ENCODE measurements at places on chromosomes 1 and 21.

DNA sequence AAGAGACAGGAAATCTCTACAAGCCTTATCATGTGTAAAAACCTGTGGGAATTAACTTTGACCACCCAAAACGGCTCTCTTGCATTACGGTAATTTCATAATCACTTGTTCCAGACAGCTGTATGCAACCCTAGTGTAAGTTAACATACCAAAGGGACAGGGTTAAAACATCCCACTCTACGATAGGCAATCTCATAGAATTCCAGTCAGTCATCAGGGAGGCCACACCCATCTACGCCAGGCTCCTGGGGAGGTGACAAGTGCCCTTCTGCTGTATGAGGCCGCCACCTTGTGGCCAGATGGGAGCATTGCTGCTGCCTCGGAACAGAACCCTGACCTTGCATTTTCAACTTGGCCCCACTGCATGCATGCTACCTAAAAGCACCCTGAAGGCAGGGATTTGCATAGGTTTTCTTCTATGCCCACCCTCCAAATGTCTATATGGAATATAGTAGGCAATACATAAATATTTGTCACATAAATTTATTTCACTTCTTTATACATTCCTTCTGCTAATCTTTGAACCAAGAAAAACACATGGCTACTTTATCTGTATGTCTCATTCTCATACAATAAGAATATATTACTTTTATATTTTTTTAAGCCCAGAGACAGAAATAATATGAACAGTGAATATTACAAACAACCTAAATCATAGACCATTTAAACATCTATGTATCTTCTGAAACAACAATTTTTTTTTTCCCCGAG, 12.6 kb downstream of the HSF2BP start:
- peak; percentile 89 for DNase-seq

DNA sequence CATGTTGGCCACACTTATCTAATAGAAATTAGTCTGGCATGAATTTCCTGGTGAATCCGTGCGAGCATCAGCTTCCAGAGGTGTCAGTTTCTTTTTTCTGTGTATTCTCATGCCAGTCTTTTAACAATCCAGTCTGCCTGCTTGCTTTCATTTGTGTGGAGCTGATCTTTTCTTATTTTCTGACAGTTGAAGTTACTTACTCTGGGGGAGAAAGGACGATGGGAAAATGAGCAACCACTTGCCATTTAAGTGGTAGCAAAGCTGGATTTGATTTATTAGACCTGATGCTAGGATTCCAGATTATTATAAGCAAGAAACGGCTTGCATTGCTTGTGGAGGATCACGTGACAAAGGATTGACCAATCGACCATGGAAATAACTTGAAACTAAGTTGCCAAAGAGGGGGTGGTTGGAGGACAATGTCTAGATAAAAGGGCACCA, 24.3 kb upstream of the APP start:
- no peak for DNase-seq

DNA sequence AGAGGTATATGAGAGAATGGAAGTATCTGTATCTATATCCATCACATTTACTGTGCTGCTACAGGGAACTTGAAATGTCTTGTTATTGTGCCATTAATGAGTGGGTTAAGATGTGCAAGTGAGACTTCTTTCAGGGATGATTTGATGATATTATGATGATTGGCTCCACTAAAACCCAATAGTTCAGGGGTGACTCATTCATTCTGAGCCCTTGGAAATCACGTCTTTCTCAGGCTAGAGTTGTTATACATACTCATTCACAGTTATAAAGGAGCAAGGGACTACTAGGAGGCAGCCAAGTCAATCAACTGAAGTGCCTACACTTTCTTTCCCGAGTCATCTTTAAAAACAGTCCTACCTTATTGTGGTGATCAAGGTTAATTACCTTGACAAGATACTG, 1109.8 kb upstream of the B3GALT2 start:
- DNase-seq, result no peak

- no peak for DNase-seq
Observed at GRCh38 chr21:46005481-46005881, 23.9 kb downstream of the COL6A1 start.

DNA sequence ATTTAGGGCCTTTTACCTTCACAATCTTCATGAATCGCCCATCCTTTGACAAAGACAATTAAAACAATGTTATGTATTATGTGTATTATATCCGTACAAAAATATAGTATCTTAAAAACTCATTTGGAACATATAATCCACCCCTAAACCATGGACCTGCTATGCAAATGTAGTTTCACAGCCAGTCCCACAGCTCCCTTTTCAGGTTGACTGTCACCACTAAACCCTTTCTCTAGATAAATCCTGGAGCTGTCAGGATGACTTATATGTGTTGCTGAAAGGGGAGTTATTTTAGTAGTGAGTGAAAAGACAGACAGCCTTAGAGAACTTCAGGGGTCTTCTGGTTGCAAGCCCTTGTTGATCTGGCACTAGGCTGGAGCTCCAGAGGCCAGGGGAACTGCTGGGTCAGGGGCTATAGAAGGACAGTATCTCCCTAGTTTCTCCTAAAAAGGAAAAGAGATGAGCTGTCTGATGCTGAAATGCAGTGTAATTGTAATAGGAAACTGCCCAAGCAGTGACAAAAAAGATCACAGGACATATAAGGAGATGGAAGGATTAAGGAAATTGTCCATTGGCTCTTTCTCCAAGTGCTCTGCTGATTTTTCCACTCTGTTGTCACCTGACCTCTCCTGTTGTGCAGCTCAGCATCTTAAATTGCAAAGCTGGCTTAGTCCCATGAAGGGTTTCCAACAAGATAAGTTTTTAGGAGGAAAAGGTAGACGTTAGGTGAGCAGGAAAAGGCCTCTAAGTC, 127.7 kb downstream of the S1PR1 start:
- DNase-seq, result no peak

DNA sequence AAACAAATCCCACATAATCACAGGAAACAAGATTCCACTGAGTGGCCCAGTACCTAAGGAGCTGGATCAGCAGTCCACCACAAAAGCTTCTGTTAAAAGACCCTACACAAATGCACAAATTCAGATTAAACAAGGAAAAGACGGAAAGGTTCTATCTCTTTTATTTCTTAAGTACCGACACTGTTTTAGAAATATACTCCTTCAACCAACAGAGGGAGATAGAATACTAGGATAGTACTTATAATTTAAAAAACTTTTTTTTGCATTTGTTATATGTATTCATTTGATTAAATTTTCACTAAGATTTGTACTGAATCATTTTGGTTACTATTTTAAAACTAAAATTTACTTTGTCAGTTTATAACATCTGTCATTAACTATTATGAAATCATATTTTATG, 12.5 kb downstream of the CDC7 start:
- peak; percentile 13 for DNase-seq

DNA sequence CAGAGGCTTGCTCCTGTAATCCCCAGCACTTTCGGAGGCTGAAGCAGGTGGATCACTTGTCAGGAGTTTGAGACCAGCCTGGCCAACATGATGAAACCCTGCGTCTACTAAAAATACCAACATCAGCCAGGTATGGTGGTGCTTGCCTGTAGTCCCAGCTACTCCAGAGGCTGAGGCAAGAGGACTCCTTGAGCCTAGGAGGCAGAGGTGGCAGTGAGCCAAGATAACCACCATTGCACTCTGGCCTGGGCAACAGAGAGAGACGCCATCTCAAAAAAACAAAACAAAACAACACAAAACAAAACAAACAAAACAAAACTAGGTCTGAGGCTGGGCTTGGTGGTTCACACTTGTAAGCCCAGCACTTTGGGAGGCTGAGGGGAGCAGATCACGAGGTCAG, 38.7 kb upstream of the RAP1GAP start:
- DNase-seq, result no peak

DNA sequence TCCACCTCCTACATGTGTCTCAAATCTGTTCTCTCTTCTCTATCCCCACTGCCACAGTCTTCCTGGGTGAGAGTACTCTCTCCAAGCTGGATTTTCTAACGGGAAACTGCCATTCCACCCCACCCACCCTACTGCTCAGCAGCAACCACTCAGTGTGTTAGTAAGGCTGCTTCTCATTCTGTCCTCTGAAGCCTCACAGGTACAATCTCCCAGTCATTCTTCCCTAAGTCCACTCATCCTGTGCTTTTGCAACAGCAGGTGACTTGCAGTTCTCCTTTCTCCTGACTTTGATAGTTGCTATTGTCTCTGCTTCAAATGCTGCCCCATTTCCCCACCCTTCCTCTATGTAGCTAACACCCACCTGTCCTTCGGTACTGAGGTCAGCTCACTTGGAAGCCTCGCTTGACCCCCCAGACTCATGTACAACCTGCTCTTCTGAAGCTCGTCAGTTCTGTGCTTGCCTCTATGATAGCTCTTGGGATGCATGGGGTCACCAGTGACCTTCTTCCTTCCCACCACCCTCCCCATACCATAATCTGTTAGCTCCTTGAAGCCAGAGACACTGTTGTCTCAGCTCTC, 188.9 kb downstream of the RRAGC start:
- no peak for DNase-seq

DNA sequence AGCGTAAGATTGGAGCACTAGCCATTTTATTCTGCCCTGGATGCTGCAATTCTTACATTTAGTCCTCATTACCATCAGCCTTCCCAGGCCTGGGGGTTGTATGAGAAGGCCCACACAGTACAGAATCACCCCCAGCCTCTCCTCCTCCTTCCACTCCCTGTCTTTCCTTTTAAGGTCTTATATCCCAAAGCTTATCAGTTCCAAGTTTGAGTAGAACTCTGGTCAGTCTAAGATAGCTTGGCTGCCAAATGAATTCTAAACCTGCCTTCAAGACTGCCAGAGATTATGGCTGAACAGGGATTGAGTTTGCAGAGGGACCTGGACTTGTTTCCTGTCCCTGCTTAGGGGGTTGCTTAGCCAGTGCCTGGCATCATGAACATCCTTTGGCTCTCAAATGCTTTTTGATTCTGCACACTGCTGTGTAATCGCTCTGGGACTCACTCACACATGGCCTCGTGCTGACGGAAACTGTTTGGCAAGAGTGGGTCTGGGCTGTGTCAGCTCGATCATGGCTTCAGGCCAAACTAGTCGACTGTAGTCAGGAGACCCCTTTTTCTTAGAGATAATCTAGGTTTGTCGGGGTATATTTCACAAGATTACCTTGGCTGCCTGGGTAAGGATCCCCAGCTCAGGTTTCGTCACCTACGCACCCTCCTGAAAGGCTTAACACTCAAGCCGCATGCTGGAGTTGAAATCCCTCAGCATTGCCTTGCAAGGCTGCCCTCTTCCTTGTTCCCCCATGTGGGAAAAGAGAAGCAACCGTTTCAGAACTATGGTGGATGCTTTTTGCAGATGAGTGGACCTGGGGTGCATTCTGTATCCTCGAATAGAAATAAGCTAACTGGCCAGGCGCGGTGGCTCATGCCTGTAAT, 252.6 kb downstream of the NFIA start:
- no peak for DNase-seq

All from SK-MEL-5 (cell line).